ENCODE measurements at places on chromosomes 5 and 9.

GRCh38 chr9:127244609-127245601 is 19.7 kb upstream of the GARNL3 start:
- DNase-seq, result peak; percentile 95

GRCh38 chr5:125399885-125400284 is 653.4 kb upstream of the ZNF608 start:
- no peak for DNase-seq

DNA sequence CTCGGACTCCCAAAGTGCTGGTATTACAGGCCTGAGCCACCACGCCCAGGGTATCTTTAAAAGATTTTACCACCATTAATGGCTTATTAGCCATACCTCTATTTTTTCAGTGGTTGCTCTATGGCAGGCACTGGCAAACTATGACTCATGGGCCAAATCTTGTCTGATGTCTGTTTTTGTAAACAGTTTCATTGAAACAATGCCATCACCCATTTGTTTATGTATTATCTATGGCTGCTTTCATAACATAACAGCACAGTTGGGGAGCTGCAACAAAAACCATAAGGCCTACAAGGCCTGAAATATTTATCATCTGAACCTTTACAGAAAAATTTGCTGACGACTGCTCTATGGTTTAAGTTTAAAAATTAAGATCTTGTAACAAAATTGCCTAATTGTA is 66.8 kb downstream of the SLC38A9 start:
- no peak for DNase-seq

- no peak for DNase-seq
These were observed 258.0 kb upstream of the CLINT1 start for GRCh38 chr5:158116965-158117364.

DNA sequence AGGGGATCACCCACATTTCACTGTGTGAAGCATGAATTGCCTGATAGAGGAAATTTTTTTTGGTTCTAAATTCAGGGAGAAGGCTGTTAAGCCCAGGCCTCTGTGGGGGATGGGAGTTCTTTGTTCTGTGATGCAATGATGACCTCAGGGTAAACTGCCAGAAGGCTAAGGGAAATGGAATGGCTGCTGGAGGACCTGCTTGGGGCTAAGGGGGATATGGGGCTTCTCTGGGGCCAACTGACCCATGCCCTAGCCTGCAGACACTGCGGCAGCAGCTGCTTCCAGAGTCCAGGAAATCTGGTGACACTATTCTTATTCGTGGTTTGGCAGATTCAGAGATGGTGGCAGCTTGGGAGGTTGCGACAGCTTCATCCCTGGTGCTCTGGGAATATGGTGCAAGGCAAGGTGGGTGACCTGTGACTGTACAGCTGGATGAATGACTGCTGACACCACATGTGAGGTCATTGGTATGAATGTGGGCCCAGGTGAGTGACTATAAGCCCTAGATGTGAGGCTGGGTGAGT is 30.3 kb downstream of the VCP start:
- no peak for DNase-seq

DNA sequence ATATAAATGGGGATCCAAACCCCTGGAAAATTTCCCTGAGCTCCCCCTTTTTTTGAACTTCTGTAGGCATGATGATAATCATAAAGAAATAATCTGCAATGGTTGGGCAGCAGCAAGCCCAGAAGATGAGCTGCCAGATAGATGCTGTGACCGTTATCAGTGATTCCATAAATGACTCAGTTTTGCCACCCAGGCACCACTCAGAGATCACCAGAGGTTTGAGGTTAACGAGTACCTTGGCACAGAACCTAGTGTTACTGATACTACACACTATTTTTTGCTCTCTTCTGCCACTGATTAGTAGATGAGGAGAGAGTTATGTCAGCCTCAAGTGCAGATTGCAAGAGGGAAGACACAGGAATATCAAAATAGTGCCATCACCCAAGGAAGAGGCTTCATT is 199.3 kb upstream of the PTGER4 start:
- no peak for DNase-seq

GRCh38 chr9:129869585-129870501 is 34.6 kb downstream of the USP20 start:
- DNase-seq, result no peak

- DNase-seq, result no peak
These were observed 75.4 kb upstream of the GDNF start for GRCh38 chr5:37915097-37915736.

GRCh38 chr9:107460153-107461023 is 29.2 kb downstream of the KLF4 start:
- no peak for DNase-seq

DNA sequence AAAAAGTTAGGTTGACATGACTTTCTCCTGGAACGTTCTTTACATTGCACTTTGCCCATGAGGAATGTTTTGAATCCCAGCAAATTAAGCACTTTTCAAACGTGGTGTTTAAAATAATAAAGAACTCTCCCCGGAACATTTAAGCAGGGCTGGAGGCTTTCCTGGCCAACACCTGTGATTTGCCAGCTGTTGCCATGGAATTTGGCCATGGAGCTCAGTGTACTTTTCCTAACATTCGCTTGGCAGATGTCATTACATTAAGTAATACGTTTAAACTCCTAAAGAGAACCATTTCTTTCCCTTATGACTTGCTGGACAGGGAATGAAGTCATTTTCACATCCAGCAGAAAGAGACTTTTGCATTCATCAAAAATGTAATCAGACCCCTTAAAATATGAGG is 146.1 kb downstream of the GAS1 start:
- no peak for DNase-seq

DNA sequence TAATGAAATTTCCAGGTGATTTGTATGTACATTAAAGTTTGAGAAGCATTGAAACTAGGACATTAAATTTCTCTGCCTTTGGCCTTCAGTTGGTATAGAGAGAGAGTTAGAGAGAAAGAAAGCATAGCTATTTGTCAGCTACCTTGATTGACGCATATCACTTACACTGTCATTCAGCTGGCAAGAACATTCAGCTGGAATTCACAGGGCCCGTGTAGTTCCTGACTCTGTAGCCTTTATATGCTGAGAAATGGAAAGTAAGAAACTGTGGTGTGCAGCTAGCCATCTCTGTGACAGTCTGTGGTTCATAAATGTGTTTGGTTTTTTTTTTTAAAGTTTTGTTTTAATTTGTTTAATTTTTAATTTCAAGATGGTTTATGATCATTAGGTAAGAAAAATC is 58.9 kb downstream of the DMXL1 start:
- no peak for DNase-seq

DNA sequence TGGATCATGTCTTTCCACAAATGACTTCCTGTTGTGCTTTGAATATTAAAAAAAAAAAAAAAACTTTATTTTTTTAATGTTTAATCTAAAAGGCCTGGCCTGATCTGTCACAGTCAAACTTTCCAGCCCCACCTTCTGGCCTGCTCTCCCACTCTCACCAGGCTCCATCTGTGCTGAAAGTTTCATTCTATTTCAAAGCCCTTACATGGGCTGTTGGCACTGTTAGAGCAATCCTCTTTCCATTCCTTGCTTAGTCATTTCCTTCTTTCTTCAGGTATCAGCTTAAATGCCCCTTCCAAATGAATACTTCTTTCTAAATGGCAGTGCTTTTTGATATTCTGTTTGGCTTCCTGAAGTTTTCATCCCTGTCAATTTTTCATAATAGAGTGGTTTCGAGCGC is 1104.8 kb upstream of the C9orf72 start:
- DNase-seq, result no peak

- no peak for DNase-seq
These were observed 178.0 kb downstream of the RFK start for GRCh38 chr9:76216161-76216649.

GRCh38 chr5:139181835-139182452 is 16.2 kb downstream of the SIL1 start:
- DNase-seq, result no peak

- DNase-seq, result no peak
These were observed 18.4 kb upstream of the IQGAP2 start for GRCh38 chr5:76384705-76385104.

DNA sequence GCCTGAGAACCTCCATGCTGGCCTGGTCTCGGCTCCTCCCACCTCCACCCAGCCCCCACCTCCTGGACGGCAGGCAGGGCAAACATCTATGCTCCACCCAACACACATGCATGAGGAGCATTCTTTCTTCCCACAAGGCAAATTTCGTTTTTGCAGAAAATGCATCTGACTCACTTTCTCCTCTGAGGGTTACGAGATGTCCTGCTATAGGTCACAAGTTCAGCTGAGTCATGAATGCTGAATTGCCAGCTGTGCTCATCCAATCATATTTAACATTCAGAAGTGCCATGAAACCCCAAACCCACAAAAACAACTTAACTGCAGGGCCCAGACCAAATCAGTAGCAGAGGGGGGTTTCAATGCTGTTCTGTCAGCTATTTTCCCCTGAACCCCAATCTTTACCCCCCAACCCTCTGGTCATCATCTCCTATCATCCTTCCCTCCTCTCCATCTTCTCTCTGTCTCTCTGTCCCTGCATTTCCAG is 39.0 kb upstream of the OSMR start:
- DNase-seq, result no peak

- DNase-seq, result no peak
These were observed at the start of gene DMRT3 for GRCh38 chr9:976258-976942. DMRT3 (plus strand) TSS chr9:976655; CDS start chr9:977002, 347 bp downstream.

DNA sequence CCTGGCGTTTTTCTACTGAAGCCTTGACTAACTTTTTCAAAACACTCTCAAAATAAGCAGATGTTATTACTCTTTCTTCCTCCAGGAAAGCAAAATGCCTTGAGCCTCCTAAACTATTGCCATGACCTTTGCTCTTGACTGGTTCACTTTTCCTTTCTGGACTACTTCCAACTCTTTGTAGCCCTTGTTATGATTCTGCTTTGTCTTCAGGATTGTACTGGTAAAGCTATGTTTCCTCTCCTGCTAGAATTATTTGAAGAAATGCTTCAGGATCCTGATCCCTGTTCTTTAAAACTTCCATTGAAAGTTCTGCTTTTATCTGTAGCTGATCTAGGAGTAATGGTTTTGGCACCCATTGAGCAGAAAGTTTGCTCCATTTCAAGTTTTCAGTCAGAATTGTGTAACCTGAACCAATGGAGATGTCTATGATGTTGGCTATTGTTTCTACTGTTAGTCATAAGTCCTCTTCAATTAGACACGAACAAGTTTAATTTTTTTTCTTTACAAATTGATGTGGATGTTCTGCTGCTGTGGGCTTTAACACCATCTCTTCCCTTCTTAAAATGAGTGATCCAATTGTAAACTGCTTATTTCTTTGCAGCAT is 1356.4 kb downstream of the EFNA5 start:
- no peak for DNase-seq

- no peak for DNase-seq
These were observed 115.7 kb downstream of the TRIO start for GRCh38 chr5:14258840-14259239.

- DNase-seq, result no peak
These were observed 236.8 kb downstream of the SLIT3 start for GRCh38 chr5:169064093-169064492.

- DNase-seq, result no peak
These were observed 43.0 kb downstream of the COL23A1 start for GRCh38 chr5:178547052-178547666.

- DNase-seq, result no peak
These were observed 9.1 kb downstream of the TGFBR1 start for GRCh38 chr9:99114049-99114440.

- DNase-seq, result no peak
These were observed 67.9 kb upstream of the LPAR1 start for GRCh38 chr9:111106202-111106601.

Measured in effector CD4-positive, alpha-beta T cell (primary cell).